Type B pancreatic cell (in vitro differentiated cells): ENCODE measurements at places on chromosomes 11 and 22. TPM values are rescaled to one million over a fixed set of nuclear protein-coding genes. Genes with fewer than 3 reads are reported as not detected.

DNA sequence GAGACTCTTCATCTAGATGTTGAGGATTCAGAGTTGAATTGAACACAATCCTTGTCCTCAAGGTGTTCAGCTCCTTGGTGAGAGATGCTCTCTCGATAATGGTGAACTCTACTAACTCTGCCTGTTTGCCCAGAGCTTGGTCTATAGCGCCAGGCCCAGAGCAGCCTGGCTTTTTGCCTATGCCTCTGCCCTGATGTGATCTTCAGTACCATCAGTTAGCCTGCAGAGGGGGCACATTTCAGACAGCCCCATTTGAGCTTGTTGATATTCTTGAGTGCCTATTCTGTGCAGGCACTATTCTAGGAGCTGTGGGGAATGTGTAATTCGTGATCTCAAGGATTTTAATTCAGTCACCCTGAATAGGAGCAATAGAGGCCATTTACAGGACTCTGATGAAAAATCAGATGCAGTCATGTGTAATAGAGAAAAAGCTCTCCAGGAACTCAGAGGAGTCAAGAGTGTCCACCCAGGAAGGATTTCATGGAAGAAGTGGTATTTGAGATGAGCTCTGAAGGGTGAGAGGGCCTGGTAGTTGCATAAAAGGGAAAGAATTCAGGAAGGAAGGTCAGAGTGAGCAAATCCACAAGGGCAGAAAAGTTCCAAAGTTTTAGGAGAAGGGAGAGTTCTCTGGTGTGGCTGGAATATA, 19.3 kb downstream of the GTPBP1 start:
- DNase-seq = no peak

DNA sequence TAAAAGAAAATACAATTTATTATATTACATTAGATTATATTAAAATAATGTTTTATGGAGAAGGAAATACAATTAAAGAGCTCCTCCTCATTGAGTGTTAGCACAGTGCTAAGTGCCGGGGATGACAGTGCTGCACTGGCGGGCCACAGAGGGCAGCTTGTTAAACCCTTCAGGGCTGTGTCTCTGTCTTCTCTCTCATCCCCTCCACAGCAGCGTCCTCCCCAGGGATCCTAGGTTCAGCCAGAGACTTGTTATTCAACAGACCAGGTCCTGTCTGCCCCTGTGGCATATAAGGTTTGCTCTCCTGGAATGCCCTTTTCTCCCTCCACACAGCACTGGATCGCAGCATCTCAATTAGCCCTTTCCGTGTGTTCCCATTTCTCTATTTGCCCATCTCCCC, 14.2 kb downstream of the THYN1 start:
- no peak for DNase-seq

GRCh38 chr11:9025101-9025850, 21.5 kb upstream of the NRIP3 start:
- DNase-seq = no peak

DNA sequence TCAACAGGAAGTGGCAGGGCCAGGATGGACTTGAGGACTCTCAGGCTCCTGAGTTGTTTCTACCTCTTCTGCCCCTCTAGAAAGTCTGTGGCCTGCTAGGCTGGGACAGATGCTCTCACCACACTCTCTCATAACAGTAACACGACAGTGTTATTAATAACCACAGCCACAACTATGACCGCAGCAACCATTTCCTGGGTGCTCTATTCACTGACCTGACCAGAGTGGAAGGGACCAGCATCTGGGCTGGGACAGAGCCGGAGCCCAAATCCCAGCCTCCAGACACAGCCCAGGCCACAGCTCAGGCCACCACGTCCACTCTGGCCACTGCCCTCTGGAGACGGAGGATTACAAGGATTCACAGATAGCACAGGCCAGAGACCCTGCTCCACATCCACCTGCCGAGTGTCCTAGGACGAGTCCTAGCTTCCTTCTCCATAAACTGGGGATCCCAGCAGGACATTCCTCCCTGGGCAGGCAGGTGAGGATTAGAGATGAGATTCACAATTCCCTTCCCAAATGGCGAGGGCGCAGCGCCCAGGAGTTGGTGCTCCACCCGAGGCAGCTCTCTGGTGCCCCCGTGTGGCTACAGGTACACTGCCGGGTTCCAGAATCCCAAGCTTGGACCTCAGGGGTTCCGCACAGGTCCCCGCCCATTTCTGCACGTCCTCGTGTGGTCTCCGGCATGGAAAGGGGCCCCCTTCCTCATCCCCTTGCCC, 7.1 kb downstream of the PNPLA5 start:
- DNase-seq = no peak

GRCh38 chr22:44329179-44329796, 16.5 kb upstream of the SHISAL1 start:
- DNase-seq = no peak

DNA sequence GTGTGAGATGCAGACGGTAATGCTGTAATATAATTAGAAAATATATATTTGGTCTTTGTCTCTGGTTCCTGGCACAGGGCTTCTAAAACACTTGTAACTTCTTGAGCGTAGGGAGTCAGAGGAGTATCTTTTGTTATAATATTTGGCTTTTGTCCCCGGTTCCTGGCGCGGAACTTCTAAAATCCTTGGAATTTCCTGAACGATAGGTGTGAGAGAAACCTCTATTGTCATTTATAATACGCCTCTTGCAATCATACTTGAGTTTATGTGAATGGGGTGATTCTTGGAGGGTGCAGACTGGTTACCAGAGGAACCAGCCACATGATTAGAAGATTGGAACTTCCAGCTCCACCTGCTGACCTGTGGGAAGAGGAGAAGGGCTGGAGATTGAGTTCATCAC, 54.1 kb upstream of the ZBED5 start:
- DNase-seq = no peak

- no peak for DNase-seq
Measured at GRCh38 chr22:29206372-29207242, 911 bp downstream of the EMID1 start.

DNA sequence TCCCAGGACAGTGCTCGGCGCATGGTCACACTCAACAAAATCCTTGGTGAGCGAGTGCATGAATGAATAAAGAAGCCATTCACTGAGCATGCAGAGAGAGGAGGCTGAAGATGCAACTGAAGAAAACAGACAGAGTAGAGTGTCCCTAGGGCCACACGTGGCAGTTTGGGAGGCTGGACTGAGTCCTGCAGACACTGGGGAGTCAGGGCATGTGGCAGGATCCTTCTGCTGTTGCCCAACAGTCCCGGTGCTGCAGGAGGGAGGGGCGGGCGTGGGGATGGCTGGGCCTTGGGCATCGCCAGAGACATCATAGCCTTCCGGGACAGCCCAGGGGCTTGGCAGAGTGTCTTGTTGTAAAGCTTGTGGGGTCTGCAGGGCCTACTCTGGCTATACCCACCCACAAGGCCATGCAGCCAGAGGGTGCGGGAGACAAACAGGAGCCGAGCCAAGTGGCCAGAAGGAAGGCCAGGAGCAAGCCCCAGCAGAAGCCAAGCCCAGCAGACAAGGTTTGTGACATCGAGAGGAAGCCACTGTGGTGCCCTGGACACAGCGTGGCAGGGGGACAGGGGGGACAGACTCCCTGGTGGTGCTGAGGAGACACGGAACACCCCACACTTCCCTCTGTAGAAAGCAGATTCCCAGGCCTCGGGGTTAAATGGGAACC, 26.7 kb upstream of the FBLN1 start:
- no peak for DNase-seq

GRCh38 chr22:31084811-31085492, 3.8 kb downstream of the SMTN start:
- DNase-seq = peak; percentile 85

- DNase-seq = no peak
Measured at GRCh38 chr22:36860821-36861659, at the start of gene NCF4. Gene NCF4 (plus strand): TSS chr22:36861006. CDS start chr22:36861172, 166 bp downstream.

DNA sequence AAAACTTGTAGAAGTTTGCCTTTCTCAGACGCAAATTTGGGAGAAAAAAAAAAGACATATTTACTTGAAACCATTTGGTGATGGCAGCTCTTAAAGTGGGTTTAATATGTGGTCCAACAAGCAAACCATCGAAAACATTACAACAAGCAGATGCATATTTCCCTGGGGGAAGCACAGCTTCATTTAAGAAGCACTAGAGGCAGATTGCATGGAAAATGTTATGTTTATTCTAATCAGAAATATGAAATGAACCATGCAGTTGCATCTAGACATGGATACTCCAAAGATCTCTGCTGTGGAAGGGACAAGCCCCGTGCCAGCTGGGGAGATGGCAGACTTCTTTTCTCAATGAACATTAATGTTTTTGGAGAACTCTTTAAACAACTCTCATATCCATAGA, 57.4 kb upstream of the PARVA start:
- no peak for DNase-seq

GRCh38 chr11:62353841-62354240, 16.6 kb downstream of the ASRGL1 start:
- no peak for DNase-seq

GRCh38 chr11:65717906-65718305, 2.7 kb downstream of the RNASEH2C start:
- no peak for DNase-seq

DNA sequence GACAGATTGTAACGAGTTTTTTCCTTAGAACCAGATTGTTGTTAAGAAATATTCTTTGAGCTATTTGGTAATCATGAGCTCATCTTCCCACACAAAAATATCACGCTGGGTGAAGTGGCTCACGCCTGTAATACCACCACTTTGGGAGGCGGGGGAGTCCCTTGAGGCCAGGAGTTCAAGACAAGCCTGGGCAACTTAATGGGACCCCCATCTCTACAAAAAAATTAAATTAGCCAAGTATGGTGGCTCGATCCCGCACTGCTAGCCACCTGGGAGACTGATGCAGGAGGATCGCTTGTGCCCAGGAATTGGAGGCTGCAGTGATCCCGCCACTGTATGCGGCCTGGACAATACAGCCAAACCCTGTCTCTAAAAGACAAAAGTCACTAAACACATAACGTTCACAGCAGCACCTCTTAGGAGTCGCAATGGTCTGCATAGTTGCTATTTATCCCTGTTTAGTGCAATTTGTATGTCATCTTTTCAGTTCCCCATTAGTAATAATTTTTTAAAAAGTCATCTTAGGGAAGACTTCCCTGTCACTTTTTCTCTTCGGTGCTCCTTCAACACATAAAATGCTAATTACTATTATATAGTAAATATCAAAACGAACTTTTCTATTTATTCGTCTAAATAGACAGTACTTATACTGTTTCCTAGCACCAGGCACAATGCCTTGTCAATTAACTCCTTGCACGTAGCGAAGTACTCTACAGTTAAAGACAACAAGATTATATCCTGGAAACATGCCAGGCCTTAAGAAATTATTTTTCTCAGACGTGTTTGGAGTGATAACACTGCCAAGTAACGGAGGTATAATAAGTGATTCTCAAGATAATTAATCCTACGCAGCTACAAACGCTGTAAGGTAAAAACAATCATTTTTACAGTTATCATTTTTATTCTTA, 1.1 kb downstream of the ST13 start:
- DNase-seq = no peak

The BIRC2 gene
- total RNA-seq = 43.4 and 46.9 TPM in 2 replicates

The LDHAL6A gene
- not detected in 2 replicates for total RNA-seq
